ENCODE measurements at places on chromosomes 7 and 10. TPM values are rescaled to one million over a fixed set of nuclear protein-coding genes. Genes with fewer than 3 reads are reported as not detected.

DNA sequence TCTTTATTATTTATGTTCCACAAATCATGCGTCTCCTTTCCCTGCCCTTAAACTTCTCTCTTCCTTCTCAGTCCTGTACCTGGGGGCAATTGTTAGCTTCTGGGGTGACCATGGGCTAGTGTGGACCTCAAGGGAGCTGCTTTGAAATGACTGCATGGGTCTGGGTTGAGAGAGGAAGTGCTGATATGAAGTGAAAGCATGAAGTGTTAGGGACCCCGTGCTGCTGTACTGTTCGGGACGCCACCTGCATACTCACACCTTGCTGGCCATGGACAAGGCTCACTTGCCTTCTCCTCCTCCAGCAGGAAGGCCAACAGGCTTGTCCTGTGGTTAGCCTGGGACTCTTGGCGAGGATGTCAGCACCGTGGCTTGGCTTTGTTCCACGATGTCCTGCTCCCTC is 56.7 kb downstream of the MTPN start:
- no peak for DNase-seq

DNA sequence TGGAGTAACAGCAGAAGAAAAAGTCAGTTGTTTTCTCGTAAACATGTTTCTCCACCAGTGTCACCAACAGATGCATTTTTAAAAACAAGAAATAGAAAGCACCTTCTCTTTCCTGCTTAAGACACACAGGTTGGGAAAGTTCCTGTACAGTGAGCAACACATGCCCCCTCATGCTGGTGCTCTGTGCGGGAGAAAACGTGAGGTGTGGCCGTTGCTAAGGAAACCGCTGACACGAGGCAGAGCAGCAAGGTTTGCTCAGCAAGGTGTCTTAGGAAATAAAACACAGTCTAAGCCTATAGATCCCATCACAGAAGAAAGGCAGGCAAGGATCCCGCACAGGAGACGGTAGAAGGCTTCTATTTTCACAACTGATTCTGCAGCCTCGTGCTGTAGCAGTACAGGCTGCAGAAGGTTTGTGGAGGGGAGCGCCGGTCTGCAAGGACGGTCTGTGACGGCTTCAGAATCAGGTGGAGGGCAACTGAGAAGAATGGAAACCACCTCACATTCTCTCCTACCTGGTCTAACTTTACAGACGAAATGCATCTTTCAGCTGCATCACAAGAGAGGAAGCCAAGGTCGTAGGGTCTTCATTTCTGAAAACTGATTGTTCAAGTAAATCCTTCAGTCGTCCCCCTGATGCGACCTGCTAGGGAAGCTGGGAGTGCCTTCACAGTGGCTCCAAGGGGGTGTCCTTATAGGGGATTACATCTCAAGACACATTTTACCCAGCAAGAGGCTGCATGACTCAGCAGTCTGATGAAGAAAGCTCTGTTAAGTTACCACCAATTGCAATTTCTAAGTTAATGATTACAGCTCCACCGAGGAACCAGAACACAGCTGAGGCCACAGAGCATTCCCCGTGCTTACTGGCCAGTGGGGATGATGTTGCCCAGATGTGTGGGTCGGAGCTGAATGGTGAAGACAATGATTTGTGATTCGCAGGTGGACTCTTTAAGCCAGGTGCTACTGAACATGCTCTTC is 150.7 kb upstream of the KLF14 start:
- no peak for DNase-seq

GRCh38 chr10:22534849-22535604 is 179.4 kb downstream of the PIP4K2A start:
- no peak for DNase-seq

GRCh38 chr10:62050893-62051433 is 149.5 kb downstream of the ARID5B start:
- peak; percentile 89 for DNase-seq

ABCA13 gene
- not detected for total RNA-seq

DNA sequence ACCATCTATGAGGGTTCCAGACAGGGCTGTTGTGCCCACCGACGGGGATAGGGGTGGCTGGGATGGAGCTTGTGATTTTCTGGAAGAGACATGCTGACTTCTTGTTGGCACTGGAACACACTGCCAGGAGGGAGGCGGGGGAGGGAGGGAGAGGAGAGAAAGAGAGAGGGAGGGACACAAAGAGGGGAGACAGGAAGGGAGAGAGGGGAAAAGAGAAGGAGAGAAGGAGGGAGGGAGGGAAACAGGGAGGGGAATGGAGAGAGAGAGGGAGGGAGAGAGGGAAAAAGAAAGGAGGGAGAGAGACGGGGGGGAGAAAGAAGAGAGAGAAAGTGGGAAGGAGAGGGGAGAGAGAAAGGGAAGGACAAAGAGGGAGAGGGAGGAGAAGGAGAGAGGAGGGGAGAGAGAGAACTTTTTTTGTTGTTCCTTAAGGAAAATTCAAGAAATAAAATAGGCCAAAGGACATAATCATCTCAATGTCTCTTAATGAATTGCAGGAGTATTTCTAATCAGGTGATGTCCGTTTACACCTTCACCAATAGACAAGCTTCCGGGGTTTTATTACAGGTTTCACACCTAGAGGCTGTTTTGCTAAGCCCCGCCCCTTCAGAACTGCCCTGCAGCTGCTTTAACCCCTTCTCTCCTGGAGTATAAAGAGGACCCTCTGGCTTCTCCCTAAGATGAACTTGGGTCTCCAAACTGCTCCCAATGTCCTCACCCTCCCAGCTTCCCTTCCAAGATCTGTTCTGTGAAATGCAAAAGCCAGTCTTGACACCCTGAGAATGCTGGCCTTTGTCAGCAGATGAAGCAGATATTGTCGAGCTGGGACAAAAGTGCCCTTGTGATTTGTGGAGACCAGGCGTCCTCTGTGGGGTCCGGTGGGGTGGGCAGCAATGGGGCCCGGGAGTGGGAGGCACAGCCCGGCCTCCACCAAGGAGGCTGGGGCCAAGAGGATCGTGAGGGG is 82.0 kb upstream of the GTF2IRD1 start:
- peak; percentile 13 for DNase-seq

- no peak for DNase-seq
Observed at GRCh38 chr10:96501985-96502384, 11.7 kb downstream of the TLL2 start.

- DNase-seq = peak; percentile 47
Observed at GRCh38 chr10:48523820-48524758, 80.8 kb downstream of the ARHGAP22 start.

DNA sequence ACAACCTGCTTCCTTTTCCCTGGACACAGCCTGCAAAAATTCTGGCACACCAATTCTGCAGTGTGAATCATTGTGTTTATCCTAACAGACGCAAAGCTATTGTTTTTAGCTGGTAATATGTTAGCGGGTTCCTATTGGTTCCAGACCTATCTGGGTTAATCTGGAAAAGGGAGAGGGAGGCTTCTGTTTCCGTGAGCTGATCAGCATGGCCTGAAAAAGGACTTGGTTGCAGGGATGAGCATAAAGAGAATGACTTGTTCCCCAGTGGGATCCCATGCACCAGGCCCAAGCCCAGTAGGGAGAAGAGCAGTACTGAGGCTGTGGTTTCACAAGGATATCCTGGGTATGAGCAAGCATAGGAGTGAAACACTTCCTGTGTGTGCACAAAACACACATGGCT is 78.4 kb downstream of the PDE1C start:
- DNase-seq = no peak

GRCh38 chr10:49578392-49578791 is 31.7 kb upstream of the SLC18A3 start:
- DNase-seq = no peak

DNA sequence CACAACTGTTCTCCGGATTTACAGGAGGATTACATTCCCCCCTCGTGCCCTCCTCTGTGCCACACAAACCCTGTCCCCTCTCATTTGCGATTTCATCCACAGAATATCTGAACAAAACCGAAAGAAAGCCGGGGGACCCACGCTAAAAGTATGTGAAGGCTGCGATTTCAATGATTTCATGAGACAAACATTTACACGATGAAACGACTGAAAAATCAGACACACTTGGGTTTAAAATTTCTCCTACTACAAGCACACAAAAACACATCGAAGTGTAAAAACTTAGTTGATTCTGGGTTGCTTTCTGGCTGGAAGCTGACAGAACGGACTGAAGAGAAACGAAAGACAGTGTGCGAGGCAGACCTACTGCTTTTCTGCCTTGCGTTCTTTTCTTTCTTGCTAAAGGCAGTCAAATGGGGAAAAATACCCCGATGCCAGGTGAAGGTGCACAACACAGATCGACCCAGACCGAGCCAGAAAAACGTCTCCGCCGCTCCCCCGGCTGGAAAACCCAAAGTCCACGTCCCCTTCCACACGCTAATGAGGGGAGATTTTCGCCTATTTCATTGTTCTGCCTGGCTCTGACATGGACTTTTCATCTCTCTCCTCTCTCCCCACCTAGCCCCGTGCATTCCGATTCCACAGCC is 1.2 kb downstream of the HIPK2 start:
- DNase-seq = peak; percentile 39

GRCh38 chr10:22308390-22308789 is 7.8 kb upstream of the COMMD3 start:
- DNase-seq = peak; percentile 60

DNA sequence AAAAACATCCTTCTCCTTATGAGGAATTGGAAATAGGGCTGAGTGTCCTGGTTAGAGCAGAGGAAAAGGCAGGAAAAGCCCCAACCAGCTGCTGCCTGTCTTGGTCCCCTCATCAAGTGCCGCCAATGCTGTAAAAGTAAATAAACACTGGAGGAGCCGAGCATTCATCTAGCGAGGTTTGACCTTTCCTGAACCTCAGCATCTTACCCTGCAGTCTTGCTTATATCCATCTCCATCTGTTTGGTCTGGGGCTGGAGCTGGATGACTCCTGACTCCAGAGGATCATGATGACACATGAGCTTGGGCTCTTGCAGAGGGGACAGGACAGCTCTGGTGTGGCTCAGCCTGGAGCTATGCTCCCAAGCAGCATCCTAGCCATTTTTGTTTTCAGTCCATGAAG is 501.1 kb downstream of the TNS3 start:
- no peak for DNase-seq

TMEM176A gene
- total RNA-seq = not detected

DNA sequence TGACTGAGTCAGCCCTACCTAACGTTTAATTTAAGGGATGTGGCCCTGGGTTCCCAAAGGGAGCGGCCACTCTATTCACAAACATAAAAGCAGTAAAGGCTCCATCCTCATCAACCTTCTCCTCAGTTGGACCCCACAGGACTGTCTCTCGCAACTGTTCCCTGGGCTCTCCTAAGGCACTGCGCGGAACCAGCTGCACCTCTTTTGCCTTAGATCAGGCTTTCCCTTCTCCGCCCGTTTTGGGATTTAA is 689 bp upstream of the GTPBP4 start:
- no peak for DNase-seq

UCMA gene
- total RNA-seq = not detected

DNA sequence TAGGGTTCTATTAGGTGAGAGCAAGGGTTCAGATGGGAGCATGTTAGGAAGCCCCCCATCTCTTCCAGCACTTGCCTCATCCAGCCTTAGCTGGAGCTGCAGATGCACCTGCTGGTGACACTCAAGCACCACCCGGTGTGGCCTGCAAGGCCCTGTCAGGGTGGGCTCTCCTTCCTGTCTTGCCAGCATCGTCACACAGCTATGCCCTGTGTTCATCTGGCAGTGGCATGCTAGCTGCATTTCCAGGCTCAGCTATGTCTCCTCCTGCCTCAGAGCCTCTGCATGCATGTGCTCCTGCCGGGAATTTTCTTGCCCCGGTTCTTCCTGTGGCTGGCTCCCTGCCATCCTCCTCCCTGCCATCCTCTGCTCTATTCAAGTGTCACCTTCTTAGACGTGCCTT is 129.7 kb upstream of the KLF6 start:
- no peak for DNase-seq

DNA sequence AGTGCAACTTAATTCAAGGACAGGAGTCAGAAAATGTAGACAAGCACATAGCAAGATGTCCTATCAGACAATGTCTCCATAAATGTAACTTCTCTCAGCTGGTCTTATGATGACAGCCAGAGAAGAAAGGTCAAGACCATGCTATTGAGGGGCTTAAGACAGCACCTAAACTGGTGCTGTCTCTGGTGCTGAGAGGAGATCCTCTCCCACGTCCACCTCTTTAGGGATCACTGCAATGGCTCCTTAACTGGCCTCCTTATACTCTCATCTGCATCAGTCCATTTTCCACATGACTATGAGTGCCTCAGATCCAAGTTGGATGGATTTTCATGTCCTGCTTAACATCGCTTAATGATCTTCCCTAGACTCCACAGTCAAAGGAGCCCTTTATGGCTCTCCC is 210.6 kb downstream of the ARL4A start:
- no peak for DNase-seq

All from activated CD4-positive, alpha-beta T cell treated with anti-CD3 and anti-CD28 coated beads for 36 hours (primary cell).